Activated naive CD4-positive, alpha-beta T cell treated with anti-CD3 and anti-CD28 coated beads, Interleukin-2, amount 50 U/mL, for 72 hours (primary cell): ENCODE measurements at places on chromosomes 7 and 10. TPM values are rescaled to one million over a fixed set of nuclear protein-coding genes. Genes with fewer than 3 reads are reported as not detected.

CTAGE6 gene
- 0.93 TPM for total RNA-seq

CAMK2B gene
- total RNA-seq, result 0.32 TPM

HOXA13 gene
- not detected for total RNA-seq

CHN2 gene
- 0.59 TPM for total RNA-seq

KIAA1217 gene
- total RNA-seq, result 3.9 TPM

RAPGEF5 gene
- 0.53 TPM for total RNA-seq

NPTX2 gene
- not detected for total RNA-seq

KCND2 gene
- not detected for total RNA-seq

GCK gene
- 0.80 TPM for total RNA-seq

AKR1D1 gene
- total RNA-seq, result not detected

GIMAP4 gene
- 202 TPM for total RNA-seq

PIK3AP1 gene
- total RNA-seq, result 0.87 TPM

PRXL2A gene
- total RNA-seq, result 15.1 TPM

TET1 gene
- total RNA-seq, result 1.6 TPM

WNT8B gene
- total RNA-seq, result 0.45 TPM

LRRC61 gene
- 10.8 TPM for total RNA-seq
